ENCODE measurements at places on chromosomes 3 and 15.

- DNase-seq = no peak
These were observed 65.8 kb downstream of the CTNNB1 start for GRCh38 chr3:41265011-41265545.

DNA sequence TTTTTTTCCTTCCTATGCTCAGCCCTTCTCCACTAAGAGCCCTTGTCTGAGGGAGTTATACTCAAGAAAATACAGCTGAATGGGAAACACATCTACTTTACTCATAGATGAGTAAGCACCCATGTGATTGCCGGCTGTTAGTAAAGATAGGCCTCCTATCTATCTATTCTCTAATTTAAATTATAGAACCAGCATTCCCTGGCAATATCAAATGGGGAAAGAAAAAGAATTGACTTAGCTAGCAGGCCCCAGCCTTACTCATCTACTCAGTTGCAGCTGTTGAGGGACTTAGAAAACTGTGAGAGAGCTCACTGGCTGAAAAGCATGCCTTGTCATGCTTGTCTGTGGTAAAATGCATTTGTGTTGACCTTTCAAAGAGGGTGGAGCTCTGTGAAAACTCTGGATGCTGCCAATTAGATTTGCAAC lies 116.9 kb upstream of the LRRFIP2 start:
- DNase-seq = peak; percentile 54

DNA sequence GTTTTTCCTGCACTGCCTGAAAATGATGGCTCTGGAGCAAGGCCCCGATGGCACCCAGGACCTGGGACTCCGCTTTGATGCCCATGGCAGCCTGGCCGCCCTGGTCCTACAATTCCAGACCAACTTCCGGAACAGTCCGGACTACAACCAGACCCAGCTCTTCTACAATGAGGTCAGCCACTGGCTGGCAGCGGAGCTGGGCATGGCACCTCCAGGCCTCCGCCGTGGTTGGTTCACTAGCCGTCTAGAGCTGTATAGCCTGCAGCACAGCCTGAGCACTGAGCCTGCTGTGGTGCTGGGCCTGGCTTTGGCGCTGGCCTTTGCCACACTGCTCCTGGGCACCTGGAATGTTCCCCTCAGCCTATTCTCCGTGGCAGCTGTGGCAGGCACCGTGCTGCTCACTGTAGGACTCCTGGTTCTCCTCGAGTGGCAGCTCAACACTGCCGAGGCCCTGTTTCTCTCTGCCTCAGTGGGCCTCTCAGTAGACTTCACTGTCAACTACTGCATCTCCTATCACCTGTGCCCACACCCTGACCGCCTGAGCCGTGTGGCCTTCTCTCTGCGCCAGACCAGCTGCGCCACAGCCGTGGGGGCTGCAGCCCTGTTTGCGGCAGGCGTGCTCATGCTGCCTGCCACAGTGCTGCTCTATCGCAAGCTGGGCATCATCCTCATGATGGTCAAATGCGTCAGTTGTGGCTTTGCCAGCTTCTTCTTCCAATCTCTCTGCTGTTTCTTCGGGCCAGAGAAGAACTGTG lies 10.9 kb downstream of the DISP2 start:
- no peak for DNase-seq

- no peak for DNase-seq
These were observed 546.8 kb upstream of the EPHA6 start for GRCh38 chr3:96267577-96267976.

DNA sequence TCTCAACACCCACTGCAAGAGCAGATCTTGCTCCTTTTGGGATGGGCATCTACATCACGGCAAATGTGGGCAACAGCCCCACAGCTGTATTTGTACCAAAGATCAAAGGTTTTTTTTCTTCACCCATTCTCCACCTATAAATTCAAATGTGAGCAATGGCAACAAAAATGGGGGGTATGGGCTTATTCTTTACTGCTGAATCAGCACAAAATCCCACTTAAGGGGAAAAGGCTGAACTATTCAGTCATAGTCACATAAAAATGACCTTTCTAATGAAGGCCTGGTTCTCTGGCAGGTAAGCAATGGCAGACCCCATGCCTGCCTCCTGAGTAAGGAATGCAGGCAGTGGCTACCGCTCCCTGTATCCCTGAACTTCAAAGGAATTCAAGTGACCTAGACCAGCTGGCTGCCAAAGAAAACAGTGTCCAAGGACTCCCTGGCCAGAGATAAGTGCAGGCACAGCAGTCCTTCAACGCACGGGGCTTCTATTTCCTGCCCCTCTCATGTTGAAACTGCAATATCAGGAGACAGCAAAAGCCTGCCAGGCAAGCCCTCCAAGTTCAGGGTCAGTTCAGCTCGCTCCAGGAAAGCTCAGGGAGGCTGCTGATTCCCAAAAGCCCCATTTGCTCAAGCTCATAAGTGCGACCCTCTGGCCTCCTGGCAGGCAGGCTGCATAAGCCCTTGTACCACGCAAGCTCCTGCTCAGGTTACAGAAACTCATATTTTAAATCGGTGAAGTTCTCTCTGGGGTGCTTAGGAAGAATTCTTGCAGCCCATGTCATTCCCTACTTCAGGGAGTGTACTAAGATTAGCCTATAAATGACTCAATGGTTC lies 134.1 kb downstream of the PDZRN3 start:
- DNase-seq = no peak

- no peak for DNase-seq
These were observed 42.9 kb downstream of the LARP6 start for GRCh38 chr15:70810916-70811578.

- DNase-seq = no peak
These were observed 18.7 kb downstream of the CACNA2D2 start for GRCh38 chr3:50484722-50485121.

- DNase-seq = no peak
These were observed 71.8 kb downstream of the CEMIP start for GRCh38 chr15:80850941-80851451.

GRCh38 chr3:26237036-26237682 lies 385.4 kb upstream of the LRRC3B start:
- DNase-seq = no peak

DNA sequence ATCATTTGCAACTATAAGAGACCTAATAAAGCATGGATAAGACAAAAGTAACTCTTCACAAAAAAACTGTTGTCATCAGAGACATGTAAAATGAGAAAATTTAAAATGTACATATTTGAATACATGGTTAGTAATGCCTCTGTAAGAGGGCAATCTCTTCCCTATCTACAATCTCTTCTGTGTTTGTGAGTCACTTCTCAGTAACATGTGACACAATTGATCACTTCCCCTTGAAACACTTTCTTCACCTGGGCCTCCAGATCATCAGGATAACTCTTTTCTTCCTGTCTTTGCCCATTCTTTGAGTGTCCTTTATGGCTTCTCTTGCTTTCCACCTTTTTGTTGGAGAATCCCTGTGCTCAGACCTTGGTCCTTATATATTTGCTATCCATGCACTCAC lies 50.4 kb downstream of the TFDP2 start:
- peak; percentile 6 for DNase-seq

- no peak for DNase-seq
These were observed 92.3 kb downstream of the DHX30 start for GRCh38 chr3:47895241-47895640.

- no peak for DNase-seq
These were observed 602.0 kb upstream of the KCNMB2 start for GRCh38 chr3:177934001-177934891.

DNA sequence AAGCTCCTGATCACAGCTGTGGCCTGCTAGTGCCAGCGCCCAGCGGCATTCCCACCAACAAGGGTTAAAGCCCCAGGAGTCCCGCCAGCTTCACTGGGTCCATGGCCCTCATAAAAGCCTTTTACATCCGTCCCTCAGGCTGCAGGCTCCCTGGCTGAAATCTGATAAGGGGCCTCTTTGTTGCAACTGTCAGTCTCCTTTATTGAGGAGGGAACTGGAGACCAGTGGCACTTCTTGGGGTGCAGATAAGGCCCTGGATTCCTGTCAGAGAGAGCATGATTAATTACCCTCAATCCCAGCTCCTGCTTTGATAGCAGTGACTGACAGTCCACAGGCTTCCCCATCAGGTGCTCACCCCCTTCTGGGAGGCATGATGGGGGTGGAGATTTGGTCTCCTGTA lies 30.9 kb upstream of the CLK3 start:
- no peak for DNase-seq

GRCh38 chr3:194382892-194383223 lies 13.3 kb upstream of the LRRC15 start:
- DNase-seq = no peak

DNA sequence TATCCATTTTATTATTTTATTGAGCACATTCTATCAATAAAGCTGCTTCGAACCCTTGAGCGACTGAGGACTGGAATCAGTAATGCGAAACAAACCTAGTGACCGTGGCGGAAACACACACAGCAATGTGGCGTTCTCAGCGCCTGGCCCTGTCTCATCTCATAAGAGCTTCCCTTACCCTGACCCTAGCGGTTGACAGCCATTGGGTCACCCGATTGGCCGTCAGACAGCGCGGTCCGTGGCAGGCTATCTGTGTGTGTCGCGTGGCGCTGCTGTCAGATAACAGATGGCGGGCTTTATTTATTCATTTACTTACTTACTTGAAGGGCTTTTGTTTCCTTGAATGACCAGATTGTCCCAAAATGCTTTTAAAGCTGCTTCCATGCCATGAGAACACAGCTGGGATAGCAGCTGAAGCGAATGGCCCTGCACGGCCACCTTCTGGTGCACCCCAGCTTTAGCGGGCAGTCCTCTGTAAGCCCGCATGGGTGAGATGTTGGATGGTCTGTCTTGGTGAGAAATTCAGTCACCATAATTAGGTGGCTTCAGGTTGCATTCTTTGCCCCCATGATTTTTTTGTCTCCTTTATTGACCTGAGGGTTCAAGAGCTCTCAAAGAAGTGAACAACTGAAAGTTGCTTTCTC lies 215.5 kb upstream of the BHLHE40 start:
- no peak for DNase-seq

- no peak for DNase-seq
These were observed 53.8 kb downstream of the MAP2K1 start for GRCh38 chr15:66440501-66440900.

- DNase-seq = no peak
These were observed 208.8 kb upstream of the IGF1R start for GRCh38 chr15:98439523-98439942.

- no peak for DNase-seq
These were observed 49.2 kb downstream of the LRRK1 start for GRCh38 chr15:100968050-100968966.

- peak; percentile 64 for DNase-seq
These were observed 29.6 kb downstream of the CPOX start for GRCh38 chr3:98563661-98564281.

- DNase-seq = no peak
These were observed 254.6 kb upstream of the SOX14 start for GRCh38 chr3:137509354-137510045.

GRCh38 chr3:194270627-194271459 lies 80.3 kb downstream of the CPN2 start:
- DNase-seq = no peak

GRCh38 chr15:35583863-35584528 lies 38.0 kb upstream of the DPH6 start:
- DNase-seq = no peak

- DNase-seq = no peak
These were observed 78.1 kb downstream of the TAMM41 start for GRCh38 chr3:11768604-11769003.

- no peak for DNase-seq
These were observed 15.9 kb downstream of the COMMD2 start for GRCh38 chr3:149736175-149736952.

- DNase-seq = peak; percentile 65
These were observed 33.7 kb upstream of the SPTBN5 start for GRCh38 chr15:41927536-41927935.

DNA sequence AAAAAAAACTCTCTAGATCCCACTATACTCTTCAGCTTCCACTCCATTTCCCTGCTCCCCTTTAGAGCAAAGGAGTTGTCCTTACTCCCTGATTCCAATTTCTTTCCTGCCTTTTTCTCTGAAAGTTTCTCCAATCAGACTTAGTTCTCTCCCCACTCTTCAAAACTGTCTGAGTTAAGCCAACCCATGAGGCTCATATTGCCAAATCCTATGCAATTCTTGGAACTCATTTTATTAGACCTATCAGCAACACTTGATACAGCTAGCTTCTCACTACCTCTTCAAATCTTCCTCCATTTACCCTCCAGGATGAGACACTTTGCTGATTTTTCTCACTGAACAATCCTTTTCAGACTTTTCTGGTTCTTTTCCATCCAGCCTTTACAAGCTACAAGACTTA lies 233.1 kb downstream of the THRB start:
- no peak for DNase-seq

DNA sequence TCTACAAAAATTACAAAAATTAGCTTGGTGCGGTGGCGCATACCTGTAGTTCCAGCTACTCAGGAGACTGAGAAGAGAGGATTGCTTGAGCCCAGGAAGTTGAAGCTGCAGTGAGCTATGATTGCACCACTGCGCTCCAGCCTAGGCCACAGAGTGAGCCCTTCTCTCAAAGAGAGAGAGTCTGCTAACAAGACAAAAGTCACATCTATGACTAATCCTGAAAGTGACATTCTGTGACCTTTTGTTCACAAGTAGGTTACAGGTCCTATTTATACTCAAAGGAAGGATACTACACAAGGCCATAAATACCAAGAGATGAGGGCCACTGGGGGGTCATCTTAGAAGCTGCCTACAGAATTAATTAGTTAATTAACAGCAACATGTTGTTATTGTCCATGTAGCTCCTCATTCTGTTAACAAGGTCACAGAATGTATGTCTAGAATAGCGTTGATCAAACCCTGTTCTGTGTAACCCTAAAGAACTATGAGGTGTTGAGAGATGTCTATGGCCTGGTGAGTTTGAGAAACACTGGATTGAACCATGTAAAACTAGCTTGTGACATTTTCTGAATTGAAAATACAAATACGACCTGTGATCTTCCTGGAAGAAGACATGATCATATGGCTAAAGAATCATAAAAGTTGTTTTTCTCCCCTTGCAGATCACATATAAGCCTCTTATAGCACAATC lies 97.0 kb downstream of the SAMMSON start:
- peak; percentile 9 for DNase-seq

DNA sequence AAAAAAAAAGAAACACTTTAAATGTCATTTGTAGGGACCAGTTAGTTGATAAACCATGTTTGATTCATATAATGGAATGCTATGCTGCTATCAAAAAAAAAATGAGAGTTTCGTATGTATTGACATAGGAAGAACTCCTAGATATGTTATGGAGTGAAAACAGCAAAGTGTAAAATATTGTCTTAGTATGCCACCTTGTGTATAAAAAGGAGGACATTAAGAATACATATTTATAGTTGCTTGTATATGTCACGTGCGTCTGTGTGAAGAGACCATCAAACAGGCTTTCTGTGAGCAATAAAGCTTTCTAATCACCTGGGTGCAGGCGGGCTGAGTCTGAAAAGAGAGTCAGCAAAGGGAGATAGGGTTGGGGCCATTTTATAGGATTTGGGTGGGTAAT lies 39.5 kb downstream of the KBTBD8 start:
- DNase-seq = peak; percentile 27
